Activated CD4-positive, alpha-beta T cell treated with anti-CD3 and anti-CD28 coated beads for 24 hours (primary cell): ENCODE measurements at places on chromosomes 6 and 20.

- DNase-seq: no peak
Measured at GRCh38 chr6:142013287-142013686, 119.4 kb upstream of the GJE1 start.

DNA sequence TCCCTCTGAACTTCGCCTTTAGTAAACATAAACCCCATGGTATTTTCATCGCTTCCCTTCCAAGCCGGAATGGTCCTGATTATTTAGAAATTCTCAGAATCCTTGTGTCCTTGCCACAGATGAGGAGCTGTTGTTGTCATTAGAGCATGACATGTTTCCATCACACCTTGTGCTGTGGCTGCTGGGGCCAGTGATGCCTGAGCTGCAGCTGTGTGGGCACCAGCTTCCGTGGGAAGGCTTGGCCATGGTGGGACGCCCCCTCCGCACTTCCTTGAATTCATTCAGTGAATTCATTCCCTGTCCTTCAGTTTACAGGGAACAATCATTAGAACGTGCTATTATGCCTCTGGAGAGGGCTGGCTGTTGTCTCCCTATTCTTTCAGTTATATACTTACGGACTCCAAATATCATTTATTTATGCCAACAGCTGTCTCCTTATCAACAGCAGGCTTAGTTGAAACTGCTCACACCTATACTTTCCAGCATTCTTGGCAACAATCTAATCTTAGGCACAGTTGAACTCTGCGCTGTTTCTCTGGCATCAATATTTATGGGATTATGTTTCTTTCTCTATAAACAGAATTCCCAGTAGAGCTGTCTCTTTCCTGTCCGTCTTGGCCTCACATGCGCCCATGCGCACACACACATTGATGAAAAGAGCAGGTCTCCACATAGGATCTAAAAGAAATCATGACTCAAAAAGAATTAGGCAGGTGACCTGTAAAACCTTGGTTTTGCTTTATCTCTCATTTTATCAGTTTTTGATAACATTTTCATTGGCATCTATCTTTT lies 9.0 kb downstream of the ADGRF1 start:
- DNase-seq: no peak

DNA sequence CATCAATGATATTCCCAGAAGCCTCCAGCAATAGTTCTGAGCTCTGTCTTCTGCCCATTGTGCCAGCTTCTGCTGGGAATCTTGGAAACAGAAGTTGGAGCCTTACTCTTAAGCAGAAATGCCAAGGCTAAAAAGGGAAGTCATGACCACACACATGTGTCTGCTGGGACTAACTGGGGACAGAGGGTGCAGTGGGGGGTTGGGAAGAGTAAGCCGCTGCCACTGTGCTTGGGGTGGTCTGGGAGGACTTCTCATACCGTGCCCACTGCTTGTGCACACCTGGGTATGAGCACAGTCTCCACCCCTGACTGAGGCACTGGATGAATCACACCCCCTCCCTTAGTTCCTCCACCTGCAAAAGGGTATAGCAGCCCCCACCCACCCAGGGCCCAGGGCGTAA lies 90.7 kb downstream of the CDC5L start:
- no peak for DNase-seq

- DNase-seq: no peak
Measured at GRCh38 chr6:159075506-159076228, 30.9 kb upstream of the TAGAP start.

DNA sequence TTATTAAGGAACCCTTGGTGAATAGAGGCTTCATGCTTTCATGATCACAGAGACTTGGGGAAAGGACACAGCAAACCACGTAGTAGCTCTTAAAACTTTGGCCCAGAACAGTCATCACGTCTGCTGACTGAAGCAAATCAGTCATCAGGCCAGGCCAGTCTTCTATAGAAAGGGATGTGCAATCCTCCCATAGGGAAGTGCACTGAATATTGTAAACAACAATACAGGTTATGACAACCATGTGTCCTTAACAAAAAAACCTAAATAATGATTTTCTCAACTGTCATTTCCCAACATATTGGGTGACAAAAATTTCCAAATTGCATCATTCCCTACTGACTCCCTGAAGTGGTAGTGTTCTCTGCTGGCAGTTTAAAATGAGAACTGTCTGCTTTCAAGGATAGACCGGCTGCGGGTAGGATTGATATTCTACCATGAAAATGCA lies 388.2 kb upstream of the CITED2 start:
- no peak for DNase-seq

DNA sequence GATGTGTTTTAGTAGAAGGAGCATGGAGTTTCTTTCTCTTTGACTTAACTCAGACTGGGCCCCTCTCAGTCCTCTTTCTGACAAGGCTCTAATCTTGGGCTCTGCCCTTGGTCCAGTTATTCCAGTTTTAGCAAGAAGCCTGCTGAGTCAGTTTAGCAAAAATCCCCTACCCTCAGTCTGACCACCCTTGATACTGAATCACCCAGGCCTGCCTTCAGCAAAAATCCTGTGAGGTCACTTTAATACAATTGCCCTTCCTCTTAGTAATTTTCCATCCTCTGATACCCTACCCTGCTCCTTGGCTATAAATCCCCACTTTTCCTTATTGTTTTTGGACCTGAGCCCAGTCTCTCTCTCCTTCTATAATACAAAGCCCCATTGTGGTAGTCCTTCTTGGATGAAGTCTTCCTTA lies 326.7 kb upstream of the NOX3 start:
- DNase-seq: no peak

DNA sequence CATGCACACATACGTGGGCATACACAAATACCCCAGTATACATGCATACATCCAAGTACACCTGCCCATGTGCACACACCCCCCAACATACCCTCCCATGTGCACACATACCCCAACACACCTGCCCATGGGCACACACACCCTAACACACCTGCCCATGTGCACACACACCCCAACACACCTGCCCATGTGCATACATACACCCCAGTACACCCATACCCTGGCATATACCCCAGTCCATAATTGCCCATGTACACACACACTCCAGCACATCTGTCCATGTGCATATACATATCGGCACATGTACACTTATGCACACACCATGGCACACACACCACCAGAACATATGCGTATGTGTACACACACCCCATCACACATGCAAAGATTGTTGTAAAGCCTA lies 475.2 kb downstream of the PREX1 start:
- no peak for DNase-seq

DNA sequence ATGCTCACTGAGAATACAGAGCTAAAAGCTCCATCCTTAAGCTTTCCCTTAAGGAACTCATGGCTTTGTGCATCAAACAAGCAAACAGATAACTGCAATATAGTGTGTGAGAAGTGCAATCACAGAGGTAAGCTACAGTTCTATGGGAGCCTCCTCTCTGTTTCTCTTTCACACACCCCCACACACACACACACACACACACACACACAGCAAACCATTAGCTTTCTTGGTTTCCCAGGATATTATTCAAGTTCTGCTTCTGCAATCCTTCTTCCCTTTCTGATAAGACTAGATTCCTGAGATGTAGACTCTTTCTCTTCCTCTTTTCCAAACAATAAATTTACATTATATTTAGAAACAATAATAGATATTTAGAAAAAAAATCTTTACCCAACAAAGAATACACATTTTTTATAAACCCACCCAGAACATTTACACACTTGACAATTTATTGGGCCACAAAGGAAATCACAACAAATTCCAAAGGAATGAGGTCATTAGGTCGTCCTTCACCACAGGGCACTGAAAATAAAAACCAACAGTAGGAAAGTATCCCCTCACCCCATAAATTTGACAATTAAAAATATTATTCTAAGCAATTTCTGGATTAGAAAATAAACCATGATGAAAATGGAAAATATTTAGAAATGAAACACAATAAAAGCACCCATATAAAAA lies 9.3 kb upstream of the GFOD1 start:
- no peak for DNase-seq

- DNase-seq: no peak
Measured at GRCh38 chr6:52116605-52116948, 29.2 kb upstream of the PKHD1 start.

DNA sequence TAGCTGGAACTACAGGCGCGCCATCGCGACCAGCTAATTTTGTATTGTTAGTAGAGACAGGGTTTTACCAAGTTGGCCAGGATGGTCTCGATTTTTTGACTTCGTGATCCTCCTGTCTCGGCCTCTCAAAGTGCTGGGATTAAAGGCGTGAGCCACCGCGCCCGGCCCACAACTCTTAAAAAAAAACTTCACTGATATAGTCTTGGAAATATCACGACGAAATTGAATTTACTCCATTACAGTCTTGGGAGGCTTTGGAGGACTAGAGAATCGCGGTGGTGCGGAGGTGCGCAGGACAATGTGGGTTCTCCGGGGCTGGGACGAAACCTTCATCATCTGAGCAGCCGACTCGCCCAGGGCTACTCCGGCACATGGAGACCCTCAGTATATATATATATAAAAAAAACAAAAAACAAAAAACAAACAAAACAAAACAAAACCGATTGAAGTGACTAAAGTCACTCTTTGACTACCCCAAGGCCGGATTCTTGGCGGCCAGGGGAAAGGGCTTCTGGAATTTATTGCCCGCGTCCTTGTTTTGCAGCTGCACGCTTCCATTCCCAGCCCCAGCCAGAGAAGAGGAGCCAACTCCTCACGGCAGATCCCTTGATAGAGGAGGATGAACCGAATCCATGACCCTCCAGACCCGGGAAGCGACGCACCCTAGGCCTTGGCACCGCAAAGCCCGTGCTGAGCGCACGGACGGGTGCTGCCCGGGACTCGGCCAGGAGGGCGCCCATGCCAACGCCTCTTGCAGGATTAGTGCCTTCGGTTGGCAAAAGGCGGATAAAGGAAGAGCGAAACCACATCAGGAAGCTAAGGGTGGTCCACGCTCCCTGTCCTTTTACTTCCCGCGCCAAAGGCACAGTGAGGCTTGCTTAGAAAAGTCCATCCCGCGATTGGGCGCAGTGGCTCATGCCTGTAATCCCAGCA lies 1.7 kb upstream of the GCM2 start:
- no peak for DNase-seq

GRCh38 chr20:46520976-46521579 lies 7.7 kb upstream of the ZNF334 start:
- DNase-seq: no peak

DNA sequence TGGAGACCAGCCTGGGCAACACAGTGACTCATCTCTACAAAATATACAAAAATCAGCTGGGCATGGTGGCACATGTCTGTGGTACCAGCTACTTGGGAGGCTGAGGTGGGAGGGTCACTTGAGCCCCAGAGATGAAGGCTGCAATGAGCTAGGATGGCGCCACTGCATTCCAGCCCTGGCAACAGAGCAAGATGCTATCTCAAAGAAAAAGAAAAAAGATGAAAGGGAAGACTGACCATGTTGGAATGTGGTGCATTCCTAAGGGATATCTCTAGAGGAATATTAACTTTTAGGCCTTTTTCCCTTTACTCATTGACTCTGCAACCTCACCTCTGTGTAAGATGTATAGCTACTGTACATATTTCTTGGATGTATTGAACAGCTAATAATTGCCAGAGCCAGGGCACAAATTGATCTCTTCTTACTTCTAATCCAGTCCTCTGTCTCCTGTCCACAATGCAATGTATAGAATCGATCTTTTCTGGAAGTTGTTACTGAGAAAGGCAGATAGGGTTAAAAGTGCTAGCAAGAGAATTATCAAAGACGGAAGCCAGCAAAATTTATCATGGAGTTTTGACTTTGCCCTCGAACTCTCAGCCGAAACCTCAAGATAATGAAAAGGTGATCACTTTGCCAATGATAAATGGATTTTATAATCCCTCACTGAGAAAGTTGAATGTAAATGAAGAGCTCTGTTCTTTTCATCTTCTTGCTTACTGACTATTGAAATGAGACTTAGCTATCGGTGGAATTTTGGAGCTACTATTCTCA lies 46.3 kb downstream of the GCNT2 start:
- no peak for DNase-seq

GRCh38 chr20:10667077-10667401 lies 6.8 kb downstream of the JAG1 start:
- DNase-seq: no peak

- DNase-seq: no peak
Measured at GRCh38 chr20:62031462-62032092, 34.1 kb downstream of the TAF4 start.

- DNase-seq: peak; percentile 93
Measured at GRCh38 chr6:134174672-134175531, 122.5 kb upstream of the SLC2A12 start.
